Upper lobe of left lung (tissue), 6 donors: ENCODE measurements at places on chromosomes 11 and 22.

DNA sequence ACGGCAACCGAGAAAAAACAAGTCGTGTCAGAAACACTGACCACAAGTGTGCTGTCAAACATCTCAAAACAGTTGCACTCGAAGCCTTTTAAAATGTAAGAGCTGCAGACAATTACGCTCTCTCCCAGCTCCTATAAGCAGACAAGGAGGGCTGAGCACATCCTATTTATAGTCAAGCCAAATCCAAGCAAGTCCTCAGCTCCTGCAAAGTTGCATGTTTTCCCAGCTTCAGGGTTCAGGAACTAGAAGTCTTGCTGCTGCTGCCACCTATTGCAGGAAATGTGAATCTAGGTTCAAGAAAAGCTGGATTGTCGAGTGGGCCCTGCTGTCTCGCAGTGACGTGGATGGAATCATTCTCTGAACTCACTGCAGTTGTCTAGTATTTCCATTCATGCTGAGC, 15.5 kb downstream of the EFCAB6 start:
- DNase-seq = no peak

GRCh38 chr11:3865388-3866193, 10.1 kb downstream of the STIM1 start:
- no peak for DNase-seq

DNA sequence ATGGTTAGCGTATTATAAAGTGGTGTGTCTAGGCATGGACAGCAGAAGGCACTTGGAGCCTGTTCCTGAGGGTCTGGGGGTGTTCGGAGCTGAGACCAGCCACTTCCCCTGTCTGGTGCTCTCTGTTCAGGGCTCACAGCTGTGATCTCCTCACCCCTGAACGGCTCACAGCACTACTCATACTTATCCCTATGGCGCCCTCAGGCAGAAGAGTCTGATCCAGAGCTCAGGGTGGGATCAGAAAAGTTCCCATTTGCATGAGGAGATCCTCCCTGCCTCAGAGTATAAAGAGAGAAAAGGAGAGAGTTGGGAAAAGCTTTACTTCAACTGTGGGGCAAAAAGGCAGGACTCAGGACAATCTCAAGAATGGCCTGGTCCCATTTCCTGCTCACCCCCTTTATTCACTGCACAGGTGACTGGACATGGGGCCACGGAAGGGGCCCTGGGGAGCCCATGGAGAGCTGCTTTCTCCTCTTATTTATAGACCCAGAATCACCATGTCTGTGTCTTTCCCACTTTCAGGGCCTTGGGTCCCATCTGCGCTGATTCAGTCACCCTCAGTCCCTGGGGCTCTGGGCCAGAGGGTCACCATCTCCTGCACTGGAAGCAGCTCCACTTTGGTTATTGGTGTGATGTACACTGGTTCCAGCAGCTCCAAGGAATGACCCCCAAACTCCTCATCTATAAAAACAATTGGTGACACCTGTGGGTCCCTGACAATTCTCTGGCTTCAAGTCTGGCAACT, 97.0 kb upstream of the TOP3B start:
- no peak for DNase-seq

GRCh38 chr11:31636983-31637382, 127.4 kb downstream of the ELP4 start:
- no peak for DNase-seq

DNA sequence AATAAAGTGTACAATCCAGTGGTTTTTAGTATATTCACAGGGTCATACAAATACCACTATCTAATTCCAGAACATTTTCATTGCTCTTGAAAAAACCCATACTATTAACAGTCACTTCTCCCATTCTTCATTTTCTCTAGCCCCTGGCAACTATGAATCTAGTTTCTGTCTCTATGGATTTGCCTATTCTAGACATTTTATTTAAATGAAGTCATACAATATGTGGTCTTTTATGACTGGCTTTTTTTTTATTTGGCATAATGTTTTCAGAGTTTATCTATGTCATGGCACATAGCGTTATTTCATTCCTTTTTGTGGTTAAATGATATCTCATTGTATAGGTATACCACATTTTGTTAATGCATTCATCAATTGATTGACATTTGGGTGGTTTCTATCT, 59.4 kb downstream of the KDM2A start:
- DNase-seq = no peak

DNA sequence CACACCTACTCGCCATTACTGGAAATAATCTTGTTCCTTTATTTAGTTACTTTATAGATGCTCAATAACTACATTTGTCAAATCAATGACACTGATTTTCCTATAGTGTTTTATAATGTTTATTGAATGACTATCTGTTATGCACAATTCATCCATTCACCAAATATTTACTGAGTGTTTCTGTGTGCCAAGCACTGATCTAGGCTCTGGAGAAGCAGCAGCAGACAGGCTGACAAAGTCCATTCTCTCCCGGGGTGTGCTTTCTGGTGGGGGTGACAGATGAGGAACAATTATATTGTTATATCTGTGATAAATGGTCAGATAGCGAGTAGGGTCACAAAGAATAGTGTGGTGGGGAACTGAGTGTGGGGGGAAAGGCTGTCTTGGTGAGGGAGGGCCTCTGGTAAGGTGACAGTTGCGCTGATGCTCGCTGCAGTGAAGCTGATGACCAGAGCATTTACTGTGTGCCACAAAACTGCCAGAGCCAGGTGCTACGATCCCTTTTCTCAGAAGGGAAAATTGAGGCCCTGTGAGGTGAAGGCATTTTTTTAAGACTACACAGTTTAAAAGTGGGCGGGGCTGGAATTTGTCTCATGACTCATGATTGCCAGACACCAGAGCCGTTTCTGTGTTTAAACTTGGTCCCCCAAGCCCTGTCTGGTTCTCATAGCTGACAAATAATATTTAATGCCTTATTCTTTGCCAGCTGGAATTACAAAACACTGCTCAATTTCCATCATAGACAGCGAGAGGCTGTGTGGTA, 10.2 kb downstream of the PACS1 start:
- DNase-seq = peak; percentile 62

DNA sequence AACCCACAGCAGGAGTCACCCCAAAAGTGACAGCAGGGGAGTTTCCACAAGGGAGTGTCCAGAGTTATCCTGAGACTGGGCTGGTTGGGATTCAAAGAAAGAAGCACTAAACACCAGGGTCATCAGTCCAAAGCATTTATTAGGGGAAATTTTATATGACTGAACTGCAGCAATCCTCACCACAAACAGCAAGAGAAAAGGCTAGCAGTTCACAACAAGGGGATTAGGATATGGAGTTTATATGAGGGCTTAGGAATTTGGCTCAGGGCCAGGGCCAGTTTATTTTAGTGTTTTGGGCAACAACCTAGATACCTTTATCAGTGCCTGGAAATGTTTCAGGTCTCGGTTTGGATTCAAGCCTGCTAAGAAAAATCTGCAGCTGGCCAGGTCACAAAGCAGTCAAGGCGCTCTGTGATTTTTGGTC, 4.6 kb upstream of the TMEM126A start:
- DNase-seq = no peak

GRCh38 chr22:30855266-30855665, 113.3 kb downstream of the MORC2 start:
- DNase-seq = no peak

DNA sequence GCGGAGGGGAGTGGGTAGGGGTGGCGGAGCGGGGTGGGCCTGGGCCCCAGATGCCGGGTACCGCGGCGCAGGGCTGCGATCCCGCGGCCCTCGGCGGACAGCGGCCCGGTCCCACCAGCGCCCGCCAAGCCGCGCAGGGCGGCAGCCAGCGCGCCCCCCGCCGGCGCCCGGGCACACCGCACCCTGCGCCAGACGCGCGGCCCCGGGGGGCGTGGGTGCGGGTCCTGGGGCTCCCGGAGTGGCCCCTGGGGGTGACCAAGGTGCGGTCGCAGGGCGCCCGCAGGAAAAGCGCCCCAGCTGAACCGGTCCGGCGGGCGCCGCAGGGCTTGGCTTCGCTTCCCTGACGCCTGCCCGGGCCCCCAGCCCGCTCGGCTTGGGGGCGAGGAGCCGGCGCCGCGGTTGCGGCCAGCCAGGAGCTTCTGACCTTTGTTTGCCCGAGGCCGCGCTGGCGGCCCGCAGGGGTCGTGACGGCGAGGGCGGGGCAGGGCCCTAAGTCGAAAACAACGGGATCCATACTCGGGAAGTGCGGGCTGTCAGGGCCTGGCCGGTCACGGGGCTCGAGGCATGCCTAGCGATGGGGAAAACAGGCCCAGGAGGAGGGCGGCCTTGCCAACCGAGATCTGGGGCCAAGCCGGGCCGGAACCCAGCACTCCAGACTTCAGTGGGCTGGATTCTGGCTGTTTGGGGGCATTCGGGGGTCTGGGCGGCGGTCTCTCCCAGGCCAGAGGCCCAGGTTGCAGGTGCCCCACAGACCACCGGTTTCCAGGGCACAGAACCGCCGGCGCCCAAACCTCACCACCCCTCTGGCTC, 581 bp upstream of the AP5B1 start:
- peak; percentile 90 for DNase-seq

DNA sequence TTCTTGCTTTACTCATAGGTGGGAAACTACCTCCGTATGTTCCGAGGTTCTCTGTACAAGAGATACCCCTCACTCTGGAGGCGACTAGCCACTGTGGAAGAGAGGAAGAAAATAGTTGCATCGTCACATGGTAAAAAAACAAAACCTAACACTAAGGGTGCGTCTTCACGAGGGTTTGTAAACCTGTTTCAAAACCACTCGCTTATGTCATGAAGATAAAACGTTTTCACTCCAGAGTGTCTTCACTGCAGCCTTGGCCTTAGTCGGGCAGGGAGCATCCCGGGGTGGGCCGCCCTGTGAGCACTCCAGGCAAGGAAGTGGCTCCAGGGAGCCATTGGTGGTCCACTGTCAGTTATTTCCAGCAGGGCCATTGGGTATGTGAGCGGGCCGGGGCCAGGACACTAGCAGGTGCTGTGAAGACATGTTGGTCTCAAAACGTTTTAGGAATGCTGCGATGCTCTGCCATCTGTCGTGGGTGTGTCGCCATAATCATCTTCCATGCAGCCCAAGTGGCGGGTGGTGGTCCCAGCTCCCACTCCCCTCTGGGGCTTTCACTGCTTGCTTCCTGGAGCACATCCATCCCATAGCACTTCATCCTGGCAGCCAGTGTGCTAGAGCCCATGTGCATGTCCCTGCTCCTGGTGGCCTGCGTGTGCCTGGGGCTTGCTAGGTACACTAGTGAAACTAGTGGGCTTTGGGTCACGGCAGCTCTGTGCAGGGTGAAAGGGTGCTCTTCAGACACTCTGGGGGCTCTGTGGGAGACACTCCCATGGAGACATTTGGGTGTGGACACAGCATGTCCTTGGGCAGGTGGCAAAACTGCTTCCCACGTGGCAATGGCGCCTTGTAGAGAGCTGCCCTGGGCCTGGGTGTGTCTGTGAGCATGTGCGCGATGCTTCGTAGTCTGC, 5.2 kb downstream of the SMARCB1 start:
- DNase-seq = no peak

DNA sequence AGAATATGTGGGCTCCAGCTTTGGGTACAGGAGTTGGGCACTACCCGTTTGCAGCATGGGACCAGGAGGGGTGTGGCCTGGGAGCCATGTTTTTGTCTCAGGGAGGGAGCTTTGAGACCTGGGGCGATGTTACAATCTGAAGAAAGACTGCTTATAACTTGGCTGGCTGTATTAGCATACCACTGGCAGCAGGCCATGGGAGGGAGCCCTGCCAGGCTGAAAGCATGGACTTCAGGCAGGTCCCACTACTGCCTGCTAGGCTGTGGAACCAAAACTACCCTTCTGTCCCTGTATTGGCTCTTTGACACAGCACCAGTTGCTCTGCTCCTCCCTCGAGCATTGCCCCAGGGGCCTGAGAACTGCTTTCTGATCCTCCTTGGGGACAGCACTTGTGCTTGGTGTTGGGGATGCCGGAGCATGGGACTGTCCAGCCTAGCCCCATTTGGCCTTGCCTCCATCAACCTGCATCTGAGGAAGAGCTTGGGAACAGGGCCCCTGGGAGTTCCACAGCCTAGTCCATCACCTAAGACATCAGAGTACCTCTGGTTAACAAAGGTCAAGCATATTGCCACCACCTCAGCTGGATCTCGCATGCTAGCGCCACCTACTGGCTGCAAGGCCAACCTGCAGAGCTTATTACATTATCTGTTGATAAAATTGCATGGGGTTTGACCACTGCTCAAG, 217.4 kb downstream of the SBF2 start:
- DNase-seq = peak; percentile 32

DNA sequence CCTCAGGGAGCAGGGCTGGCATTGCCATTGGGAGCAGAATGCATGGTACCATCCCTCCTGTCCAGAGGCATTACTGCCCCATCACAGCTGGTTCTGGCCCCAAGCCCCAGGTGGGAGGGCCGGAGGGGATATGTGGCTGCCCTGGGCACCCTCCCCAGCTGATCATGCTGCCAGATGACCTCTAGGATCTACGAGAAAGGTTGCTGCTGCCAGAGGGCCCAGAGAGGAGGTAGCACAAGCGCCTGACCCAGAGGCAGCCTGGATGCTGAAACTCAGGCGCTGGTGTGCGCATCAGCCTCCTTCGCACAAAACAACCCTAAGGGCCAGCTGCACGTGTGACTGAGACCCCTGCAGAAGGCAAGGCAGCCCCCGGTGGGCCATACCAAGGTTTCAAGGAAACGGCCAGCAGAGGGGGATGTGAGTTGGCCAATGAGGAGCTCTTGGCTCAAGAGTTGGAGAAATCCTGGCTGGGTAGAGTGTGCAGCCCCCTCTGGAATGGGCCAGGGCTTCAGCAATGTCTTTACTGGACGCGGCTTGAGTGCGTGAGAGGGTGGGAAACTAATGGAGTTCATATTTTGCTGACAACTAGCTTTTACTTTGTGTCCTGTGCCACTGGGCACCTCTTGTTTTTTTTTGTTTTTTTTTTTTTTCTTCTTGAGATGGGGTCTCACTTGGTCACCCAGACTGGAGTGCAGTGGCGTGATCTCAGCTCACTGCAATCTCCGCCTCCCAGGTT, 88.3 kb upstream of the PARVA start:
- DNase-seq = peak; percentile 40

DNA sequence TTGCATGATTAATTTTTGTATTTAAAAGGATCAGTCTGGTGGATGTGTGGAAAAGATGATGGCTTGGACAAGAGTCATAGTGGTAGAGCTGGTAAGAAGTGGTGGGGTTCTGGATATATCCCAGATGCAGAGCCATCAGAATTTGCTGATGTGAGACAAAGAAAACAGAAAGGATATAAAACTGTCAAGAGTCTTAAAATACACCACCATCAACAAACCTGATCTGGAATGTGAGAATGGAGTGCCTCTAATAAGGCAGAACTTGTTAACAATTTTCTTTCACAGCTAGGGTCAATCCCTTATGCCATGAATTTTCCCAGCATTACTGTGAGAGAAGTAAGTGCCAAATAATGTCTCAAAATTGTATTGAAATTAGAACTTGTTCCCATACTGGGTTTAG, 215.4 kb downstream of the METTL15 start:
- DNase-seq = no peak

DNA sequence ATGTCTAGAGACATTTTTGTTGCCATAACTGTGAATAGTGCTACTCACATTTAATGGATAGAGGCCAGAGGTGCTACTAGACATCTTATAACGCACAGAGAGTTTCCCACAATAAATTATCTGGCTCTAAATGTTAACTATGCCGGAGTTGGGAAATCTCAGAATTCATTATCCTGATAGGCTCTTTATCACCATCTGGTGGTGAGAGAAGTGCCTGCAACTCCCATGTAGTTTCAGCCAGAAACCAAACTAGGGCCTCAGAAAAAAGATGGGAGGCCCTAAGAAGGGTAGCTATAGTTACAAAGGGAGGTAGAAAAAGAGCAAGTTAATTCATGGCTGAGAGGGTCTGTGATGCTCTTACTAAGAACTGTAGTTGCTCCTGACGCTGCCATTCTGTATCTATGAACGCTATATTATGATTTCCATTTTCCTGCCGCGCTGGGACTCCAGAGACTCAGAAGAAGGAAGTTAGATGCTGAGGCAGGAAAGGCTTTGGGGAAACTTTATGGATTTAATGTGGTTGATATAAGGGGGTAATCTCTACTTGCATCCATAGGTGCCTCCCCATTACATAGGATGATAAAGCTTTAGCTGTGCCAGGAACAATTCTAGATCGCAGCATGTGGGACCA, 22.9 kb upstream of the MRPL17 start:
- no peak for DNase-seq
